Fibroblast of upper back skin (primary cell): ENCODE measurements at places on chromosomes 11 and 22.

- no peak for DNase-seq
Observed at GRCh38 chr11:59010708-59011107, 71.4 kb downstream of the GLYATL1 start.

GRCh38 chr11:75264971-75265370 is 24.4 kb downstream of the TPBGL start:
- DNase-seq: no peak

DNA sequence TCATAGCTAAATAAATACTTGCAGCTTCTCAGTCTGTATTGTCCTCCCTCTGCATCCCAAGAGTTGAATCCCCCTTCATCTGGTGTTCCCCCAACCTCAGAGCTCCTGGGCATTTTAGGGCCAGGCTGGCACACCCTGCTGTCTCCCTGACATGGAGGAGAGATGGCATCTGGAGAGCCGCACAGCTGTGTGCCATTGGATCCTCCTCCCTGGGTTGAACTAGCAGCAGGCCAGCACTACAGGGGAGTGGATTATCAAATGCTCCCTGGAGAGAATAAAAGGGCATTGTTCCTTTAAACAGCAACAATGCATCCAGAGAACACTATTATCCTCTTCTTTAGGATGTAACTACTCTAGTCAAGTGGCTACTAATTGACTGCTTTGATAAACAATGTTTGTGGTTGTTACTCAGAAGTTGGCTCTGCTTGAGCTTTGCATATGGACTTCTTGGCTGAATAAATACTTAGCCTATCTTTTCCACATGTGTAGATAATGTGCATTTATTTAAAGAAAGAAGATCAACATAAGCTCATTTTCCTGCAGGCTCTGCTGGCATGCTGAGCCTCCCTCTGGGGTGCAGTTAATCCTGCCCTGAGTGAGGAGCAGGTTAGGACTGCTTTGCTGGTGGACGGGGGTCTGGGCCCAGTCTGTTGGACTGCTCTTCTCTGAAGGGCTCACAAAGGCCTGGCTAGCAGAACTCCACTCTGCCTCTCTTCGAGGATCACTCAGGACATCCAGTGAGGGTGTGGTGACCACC is 897.2 kb downstream of the TBC1D22A start:
- DNase-seq: no peak

- no peak for DNase-seq
Observed at GRCh38 chr11:72189455-72190250, 2.3 kb upstream of the FOLR1 start.

GRCh38 chr11:110907629-110908028 is 195.4 kb upstream of the ARHGAP20 start:
- DNase-seq: peak; percentile 98

DNA sequence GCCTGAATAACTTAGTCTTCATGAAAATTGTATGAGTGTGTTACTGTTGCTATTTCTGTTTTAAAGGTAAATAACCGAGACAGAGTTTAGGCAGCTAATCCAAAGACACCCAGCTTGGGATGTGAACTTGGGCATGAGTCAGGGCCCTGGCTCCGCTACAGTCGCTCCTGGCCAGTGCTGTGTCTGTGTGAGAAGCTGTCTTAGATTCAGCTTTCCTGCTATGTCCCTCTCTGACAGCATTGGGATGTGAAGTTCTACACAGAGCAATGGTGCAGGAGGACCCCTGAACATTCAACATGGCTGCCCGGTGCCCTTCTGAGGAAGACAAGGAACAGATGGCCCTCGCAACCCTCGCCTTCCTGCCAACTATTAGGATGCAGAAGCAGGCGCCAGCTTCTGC is 49.4 kb downstream of the GALNT18 start:
- DNase-seq: no peak

DNA sequence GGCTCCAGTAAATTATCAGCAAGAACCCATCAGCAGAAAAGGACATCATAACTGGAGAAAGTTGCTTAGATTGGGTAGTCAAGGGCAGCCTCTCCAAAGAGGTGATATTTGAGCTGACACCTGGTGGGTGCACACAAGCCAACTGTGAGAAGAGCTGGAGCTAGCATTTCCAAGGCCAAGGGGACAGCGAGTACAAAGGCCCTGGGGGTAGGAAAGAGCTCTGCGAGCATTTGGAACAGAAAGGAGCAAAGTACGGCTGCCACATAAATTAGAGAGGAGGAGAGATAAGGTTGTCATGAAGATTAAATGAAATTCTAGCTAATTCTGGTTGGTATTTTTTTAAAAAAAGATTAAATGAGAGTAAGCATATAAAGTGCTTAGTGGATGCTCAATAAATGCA is 21.7 kb upstream of the SMCO4 start:
- no peak for DNase-seq

GRCh38 chr22:28106617-28107016 is 187.6 kb upstream of the PITPNB start:
- DNase-seq: no peak

- DNase-seq: no peak
Observed at GRCh38 chr22:24843048-24843447, 37.0 kb downstream of the SGSM1 start.

DNA sequence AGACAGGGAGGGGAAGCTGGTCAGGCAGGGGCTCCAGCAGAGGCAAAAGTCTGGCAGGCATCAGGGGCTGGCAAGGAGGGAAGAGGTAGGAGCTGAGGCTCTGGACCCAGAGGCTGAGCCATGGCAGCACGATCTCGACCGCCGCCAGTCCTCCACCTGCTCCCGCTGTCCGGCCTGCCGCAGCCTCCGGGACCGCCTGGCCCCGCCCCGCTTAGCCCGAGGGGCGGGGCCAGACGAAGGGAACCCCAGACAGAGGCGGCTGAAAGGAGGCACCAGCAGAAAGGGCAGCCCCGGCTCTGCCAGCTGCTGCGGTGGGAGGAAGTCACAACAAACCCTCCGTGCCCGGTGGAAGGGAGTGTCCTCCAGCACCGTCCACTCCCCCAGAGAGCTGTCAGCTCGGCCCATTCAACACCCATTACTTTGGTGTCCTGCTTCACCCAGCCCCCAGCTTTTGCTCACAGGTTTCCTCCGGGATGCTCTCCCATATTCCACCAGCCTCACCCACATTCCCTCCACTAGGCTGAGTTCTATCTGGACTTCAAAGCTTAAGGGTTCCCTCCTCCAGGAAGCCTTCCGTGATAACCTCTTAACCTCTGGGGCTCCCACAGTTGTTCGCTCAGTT is at the start of gene MFNG:
TSS of gene MFNG (minus strand) at position 161 of the 622 bp plus-strand sequence. CDS start 207 bp downstream, outside the sequence.
- no peak for DNase-seq

DNA sequence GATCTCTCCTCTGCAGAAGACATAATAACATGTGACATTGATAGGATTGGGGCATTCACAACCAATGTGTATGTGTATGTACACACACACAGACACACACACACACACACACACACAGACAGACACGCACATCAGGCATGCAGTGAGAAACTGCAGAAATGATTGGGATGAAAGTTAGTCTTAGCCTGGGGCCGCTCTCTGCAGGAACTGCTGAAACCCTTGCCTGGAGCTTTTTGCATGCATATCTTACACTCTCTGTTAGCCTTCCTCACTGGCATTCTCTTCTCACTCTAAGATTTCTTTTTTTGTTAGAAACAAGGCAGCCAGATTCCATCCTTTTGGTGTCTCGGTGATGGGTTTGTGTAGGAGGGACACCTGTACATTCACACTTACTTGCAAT is 337.9 kb downstream of the NELL1 start:
- DNase-seq: no peak

DNA sequence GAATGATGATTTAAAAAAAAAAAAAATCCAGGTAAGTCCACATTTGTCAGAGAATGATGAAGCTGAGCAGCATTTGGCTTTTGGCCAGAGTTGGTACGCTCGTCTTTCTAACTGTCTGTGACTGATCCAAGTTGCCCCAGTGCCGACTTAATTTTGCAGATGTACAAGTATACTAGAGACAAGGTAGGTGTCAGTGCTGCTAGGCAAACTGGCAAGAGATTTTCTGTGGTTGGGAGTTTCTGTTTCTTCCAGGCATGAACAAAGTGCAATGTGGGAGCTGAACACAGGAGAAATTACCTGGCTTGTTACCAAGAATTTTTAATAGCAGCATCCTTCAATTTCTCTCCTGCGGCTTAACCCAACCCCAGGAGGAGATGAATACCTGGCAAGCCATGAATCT is 307.7 kb downstream of the BUD13 start:
- DNase-seq: peak; percentile 47

GRCh38 chr11:104003491-104003890 is 32.9 kb upstream of the DDI1 start:
- peak; percentile 89 for DNase-seq

DNA sequence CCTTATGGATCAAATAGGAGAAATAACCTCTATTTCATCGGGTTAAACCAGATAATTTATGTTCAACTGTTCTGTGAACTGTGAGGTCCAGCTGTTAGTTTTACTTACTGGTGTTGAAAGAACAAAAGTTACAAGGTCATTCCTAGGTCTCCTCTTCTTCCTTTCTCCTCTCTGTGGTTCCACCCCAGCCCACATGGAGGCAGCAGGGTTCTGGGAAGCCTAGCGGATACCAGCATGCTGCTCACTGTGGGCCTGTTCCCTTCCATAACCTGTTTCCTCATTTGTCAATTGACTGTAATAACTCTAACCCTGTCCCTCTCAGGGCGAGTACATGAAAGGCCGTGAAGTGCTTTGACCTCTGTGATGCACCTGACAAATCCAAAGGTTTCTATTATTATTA is 27.8 kb downstream of the RELT start:
- peak; percentile 61 for DNase-seq

- no peak for DNase-seq
Observed at GRCh38 chr11:61067782-61068446, 34.4 kb upstream of the CD5 start.

- no peak for DNase-seq
Observed at GRCh38 chr11:12655842-12656241, 18.4 kb upstream of the TEAD1 start.

- DNase-seq: no peak
Observed at GRCh38 chr11:19435306-19435989, 194.7 kb upstream of the E2F8 start.

- no peak for DNase-seq
Observed at GRCh38 chr22:48483764-48484528, 1343.7 kb downstream of the BRD1 start.

- no peak for DNase-seq
Observed at GRCh38 chr22:47199979-47200272, 437.5 kb downstream of the TBC1D22A start.

- DNase-seq: no peak
Observed at GRCh38 chr11:64447831-64448598, 89.1 kb downstream of the RPS6KA4 start.

DNA sequence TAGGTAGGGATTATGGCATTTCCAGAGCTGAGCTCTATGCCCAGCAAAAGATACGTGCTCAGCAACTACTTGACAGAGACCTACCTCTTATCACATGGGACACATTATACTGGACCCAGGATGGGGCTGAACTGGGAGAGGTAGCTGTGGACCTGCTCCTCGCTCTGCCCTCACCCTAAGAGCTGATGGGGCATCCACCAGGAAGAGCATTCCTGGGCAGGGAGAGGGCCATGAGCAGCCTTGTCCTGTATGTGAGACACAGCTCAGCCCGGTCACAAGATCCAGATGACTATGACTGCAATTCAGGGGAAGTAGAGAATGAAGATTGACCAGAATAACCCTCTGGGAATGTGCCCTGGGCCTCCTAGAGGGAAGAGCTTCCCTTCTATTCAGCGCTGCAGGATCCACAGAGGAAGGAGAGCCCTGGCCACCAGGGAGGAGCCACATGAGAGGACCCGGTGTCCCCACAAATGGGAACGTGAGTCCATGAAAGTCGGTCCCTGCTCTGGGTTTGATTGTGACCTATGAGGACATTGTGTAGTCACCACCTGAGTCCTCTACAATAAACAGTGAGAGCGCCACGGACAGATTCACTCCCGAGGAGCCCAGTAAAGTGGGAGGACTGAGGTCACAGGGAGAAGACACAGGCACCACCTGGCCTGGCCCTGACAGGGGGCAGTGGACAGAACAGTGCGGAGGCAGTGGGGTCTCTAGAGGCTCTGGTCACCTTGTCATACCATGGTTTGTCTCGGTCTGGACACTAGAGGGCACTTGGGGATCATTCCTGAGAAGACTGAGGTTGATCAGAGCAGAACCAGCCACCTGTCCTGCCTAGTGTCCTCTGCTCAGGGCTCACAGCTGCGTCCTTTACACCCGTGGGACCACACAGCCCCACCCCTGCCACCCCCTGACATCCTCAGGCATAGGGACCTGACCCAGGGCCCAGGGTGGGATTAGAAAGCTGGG is 99.5 kb downstream of the ZNF280B start:
- DNase-seq: no peak

GRCh38 chr11:23211221-23211620 is 350.9 kb upstream of the CCDC179 start:
- DNase-seq: peak; percentile 78

DNA sequence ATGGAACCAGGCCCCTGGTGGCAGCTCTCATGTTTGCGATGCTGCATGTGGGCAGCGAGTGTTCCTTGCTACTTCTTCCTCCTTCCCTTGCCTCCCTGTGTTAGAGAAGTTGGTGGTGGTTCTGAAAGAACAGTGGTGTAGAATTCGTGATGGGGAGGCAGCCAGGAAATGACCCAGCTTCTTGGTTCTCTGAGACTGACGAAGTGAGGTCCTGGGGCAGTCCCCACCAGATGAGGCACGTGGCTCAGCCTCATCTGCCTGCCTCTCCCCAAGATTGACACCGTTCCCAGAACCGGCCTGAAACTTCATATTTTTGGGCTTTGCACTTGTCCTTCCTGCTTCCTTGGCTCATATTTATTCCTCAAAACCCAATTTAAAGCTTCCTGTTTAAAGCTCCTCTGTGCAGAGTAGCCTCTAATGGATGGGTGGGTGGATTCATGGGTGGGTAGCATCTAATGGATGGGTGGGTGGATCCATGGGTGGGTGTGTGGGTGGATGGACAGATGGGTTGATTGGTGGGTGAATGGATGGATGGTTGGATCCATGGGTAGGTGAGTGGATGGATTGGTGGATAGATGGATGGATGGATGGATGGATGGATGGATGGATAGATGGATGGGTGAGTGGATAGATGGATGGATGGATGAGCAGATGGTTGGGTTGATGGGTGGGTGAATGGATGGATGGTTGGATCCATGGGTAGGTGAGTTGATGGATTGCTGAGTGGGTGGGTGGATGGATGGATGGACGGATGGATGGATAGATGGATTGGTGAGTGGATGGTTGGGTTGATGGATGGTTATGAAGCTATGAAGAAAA is 77.3 kb upstream of the ATXN10 start:
- no peak for DNase-seq

- DNase-seq: peak; percentile 29
Observed at GRCh38 chr11:87013912-87014825, 23.6 kb upstream of the TMEM135 start.
